ENCODE measurements at places on chromosomes 16 and 17.

GRCh38 chr17:29709866-29710519, 87.3 kb upstream of the CORO6 start:
- no peak for DNase-seq

DNA sequence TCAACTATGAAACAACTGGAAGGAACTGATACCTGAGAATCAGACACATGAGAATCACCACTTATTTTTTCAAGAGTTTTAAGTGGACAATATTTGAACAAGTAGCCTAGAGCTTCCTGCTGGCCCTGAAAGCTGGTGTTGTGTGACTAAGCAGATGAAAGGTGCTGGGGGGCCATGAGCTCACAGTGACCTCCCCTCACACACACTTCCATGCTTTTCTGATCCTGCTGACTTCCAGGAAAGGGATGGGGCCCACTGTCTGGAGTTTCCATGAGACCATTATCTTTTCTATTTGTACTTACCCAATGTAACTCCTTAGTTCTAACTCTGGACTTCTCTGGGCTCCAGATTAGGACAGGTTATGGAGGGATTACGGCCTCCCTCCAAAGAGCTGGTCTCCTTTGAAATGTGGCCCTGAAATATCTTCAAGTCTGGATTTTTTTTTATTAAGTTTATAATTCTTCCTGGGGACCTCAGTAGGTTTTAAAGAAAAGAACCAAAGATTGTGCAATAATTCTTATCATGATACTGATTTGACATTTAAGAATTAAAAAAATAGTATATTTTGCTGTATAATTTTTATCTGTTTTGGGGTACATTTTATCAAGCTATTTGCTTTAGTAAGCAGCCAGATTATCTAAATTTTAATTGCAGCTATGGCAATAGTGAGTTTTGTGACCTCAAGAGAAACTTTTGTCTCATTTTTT, 4.9 kb downstream of the CAPNS2 start:
- no peak for DNase-seq

DNA sequence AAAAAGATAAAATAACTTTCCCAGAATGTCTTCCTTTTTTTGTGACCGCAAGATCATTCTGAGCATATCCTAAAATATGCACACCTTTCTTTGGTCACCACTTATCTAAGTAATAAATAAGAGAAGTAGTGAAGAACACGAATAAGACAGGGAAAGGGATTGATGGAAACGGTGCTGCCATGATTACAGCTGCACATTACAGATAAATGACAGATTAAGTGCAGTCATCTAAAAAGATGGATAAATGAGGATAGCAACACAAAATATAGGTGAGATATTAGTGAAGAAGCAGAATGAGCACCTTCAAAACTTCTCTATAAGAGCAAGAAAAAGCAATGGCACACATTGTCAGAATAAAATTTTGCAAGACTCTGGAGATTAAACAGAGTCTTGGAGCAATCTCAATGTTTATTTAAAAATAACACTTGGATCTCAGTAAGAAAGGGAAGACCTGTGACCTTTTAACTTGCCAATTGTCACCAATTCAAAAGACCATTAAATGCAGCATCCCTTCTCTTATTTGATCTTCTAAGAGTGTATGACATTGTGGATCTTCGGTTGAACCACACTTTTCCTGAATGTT, 567.1 kb downstream of the KCNJ2 start:
- DNase-seq, result no peak

DNA sequence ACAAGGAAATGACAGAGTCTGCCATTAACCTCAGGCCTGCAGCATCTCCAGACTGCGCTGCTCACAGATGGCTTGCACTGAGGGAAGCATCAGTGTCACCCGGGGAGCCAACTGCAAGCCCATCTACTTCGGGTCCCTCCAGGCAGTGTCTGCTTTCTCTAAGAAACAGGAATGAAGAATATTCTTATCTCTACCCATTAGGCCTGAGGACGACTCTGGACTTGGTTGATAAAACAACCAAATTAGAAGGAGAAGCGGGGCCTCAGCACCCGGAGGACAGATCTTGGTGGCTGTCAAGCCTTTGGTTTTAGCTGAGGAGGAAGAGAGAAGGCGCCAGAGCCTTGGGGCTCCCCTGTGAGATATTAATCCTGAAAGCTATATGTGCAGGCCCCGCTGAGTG, 19.5 kb upstream of the MGAT5B start:
- no peak for DNase-seq

GRCh38 chr16:83402160-83402814, 405.5 kb upstream of the HSBP1 start:
- no peak for DNase-seq

- DNase-seq, result no peak
These were observed 32.9 kb upstream of the YPEL2 start for GRCh38 chr17:59298521-59298920.

GRCh38 chr17:47789611-47790561, 31.7 kb downstream of the OSBPL7 start:
- peak; percentile 18 for DNase-seq

DNA sequence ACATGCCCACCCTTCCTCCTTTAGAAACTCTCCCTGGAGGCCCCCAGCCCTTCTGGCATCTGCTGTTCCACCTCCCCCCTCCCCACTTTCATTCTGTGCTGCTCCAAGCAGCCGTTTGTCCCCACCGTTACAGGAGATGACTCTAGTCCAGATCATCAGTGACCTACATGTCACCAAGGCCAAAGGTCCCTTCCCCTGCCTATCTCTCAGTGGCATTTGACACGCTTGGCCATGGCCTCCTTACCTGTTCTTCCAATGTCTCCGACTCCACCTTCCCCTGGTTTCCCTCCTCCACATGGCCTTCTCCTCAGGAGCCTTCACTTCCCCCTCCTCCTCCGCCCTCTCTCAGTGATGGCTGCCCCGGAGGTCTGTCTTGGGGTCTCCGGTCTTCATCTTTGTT, 9.4 kb downstream of the TMEM92 start:
- no peak for DNase-seq

- no peak for DNase-seq
These were observed 855 bp downstream of the TUFM start for GRCh38 chr16:28845293-28845692.

DNA sequence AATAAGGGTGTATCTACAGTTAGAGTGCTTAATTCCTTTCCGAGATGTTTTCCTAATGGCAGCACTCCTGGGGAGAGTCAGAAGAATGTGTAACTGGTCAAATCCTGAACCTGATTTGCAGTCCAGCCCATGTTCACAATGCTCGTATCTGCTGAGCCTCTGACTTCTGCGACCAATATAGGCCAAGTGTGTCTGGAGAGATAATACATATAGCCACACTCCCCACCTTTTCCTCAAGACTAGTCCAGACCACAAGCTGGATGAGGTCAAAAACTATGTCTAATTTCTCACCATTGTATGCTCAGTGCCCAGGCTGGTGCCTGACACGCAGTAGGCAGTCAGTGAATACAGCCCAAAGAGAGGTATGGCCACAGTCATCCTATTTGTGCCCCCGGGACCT, 58.0 kb downstream of the XYLT1 start:
- no peak for DNase-seq

- DNase-seq, result no peak
These were observed 9.2 kb downstream of the TBKBP1 start for GRCh38 chr17:47703191-47703591.

- no peak for DNase-seq
These were observed 2.0 kb downstream of the HAS3 start for GRCh38 chr16:69107316-69107962.

DNA sequence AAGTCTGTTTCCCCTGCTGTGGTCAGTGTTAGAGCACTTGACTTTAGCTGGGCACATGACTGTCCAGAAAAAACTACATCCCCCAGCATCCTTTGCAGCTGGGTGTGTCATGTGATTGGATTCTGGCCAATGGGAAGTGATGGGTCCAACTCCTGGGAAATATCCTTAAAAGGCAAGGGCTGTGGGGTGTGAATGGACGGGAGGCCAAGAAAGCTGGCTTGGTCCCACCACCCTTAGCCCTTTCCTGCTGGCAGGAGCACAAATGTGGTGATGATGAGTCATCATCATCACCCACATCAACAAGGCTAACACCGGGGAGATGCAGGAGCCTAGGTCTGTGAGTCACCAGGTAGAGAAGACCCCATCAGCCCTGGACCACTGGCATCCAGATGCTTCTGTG, 341.7 kb downstream of the C16orf95 start:
- no peak for DNase-seq

- no peak for DNase-seq
These were observed 39.9 kb downstream of the CRISPLD2 start for GRCh38 chr16:84859681-84860080.

DNA sequence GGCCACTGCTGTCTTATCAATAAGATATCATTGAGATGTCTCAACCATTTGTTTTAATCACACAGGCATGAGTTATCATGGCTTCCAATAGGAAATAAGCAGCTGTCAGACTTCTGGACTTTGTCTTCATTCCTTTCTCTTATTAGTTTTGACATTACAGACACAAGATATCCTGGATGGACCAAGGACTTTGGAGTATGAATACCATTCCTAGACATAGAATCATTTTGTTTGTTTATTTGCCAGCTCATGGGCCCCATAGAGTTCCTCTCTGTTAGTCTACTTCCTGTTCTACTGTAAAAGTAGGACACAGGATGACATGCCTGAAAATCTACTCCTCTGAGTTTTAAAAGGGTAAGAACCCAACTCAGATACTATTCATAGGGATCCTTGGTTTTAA, 77.7 kb upstream of the KCNJ16 start:
- no peak for DNase-seq

DNA sequence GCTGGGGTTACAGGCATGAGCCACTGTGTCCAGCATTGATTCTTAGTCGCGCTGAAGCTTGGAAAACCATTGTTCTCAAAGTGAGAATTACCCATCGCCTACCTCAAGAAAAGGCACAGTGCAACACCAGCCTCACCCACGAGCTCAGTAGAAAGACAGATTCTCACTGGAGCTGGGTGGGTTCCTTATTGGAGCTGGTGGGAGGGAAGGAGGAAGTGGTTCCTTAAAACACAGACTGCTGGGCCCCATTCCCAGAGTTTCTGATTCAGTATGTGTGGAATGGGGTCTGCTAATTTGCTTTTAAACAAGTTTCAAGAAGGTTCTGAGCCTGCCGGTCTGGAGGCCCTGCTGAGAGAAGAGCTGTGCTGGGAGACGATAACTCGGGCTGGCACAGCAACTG, 264.7 kb downstream of the ENGASE start:
- DNase-seq, result no peak

- no peak for DNase-seq
These were observed 29.7 kb upstream of the KRT17 start for GRCh38 chr17:41653892-41654677.
